ENCODE measurements at places on chromosomes 13 and 19. TPM values are rescaled to one million over a fixed set of nuclear protein-coding genes. Genes with fewer than 3 reads are reported as not detected.

Gene SCGB2B2
- polyA plus RNA-seq, result 0.04 TPM

Gene ZNF471
- 4.4 TPM for polyA plus RNA-seq

Gene CNN1
- 108 TPM for polyA plus RNA-seq

Gene NDFIP2
- 33.0 TPM for polyA plus RNA-seq

Gene RDH8
- not detected for polyA plus RNA-seq

Gene CASP14
- polyA plus RNA-seq, result not detected

Gene BEST2
- polyA plus RNA-seq, result not detected

Gene TMEM150B
- polyA plus RNA-seq, result not detected

Gene CRB3
- not detected for polyA plus RNA-seq

Gene SOX1
- not detected for polyA plus RNA-seq

Gene RCBTB2
- polyA plus RNA-seq, result 8.6 TPM

Gene ZNF541
- not detected for polyA plus RNA-seq

Gene TTC9B
- not detected for polyA plus RNA-seq

Gene TRIP10
- polyA plus RNA-seq, result 29.3 TPM

Gene EML2
- polyA plus RNA-seq, result 10.8 TPM

Gene KLHL1
- polyA plus RNA-seq, result not detected

Gene ITGBL1
- polyA plus RNA-seq, result 17.1 TPM

Gene RFPL4A
- not detected for polyA plus RNA-seq

Gene MEIOSIN
- not detected for polyA plus RNA-seq

Gene SIX5
- polyA plus RNA-seq, result 6.7 TPM

Gene CCDC70
- not detected for polyA plus RNA-seq

Gene SPRED3
- polyA plus RNA-seq, result 3.6 TPM

Gene NDUFA11
- 168 TPM for polyA plus RNA-seq

Gene ZNF285
- 4.4 TPM for polyA plus RNA-seq

Gene CLDND2
- not detected for polyA plus RNA-seq

Gene NLRP5
- polyA plus RNA-seq, result not detected

Gene CD209
- polyA plus RNA-seq, result not detected

Gene GPR183
- not detected for polyA plus RNA-seq

Gene RHPN2
- 5.3 TPM for polyA plus RNA-seq

All from AG04450 (cell line).